ENCODE measurements at places on chromosomes 5 and 9. TPM values are rescaled to one million over a fixed set of nuclear protein-coding genes. Genes with fewer than 3 reads are reported as not detected.
A peak's percentile ranks its signal among the peaks of the same experiment; 100 is the strongest.

- DNase-seq, result no peak
- no peak overlapping the region for H3K27ac ChIP-seq
- no peaks in the 10 kb centered on the region for H3K36me3 ChIP-seq
- H3K4me3 ChIP-seq, result no peak overlapping the region
Observed at GRCh38 chr5:120528609-120529008, 64.5 kb downstream of the PRR16 start.

DNA sequence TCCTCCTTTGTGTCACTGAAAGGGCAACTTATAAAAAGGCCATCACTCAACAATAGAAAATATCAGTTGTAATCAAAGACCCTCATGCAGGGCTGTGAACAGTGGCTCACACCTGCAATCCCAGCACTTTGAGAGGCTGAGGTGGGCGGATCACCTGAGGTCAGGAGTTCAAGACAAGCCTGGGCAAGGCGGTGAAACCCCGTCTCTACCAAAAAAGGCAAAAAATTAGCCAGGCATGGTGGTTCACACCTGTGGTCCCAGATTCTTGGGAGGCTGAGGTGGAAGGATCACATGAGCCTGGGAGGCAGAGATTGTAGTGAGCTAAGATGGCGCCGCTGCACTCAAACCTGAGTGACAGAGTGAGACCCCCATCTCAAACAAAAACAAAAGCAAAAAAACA, 24.7 kb downstream of the GLDC start:
- no peak for DNase-seq
- H3K4me3 ChIP-seq, result no peak overlapping the region
- H3K27ac ChIP-seq, result peak overlapping the region; percentile 72
- peaks cover 8% of the 10 kb centered on the region for H3K36me3 ChIP-seq
- H3K4me1 ChIP-seq, result peaks cover 31% of the 10 kb centered on the region
- no peaks in the 10 kb centered on the region for H3K27me3 ChIP-seq

- H3K27ac ChIP-seq, result no peak overlapping the region
- no peaks in the 10 kb centered on the region for H3K36me3 ChIP-seq
- H3K4me3 ChIP-seq, result no peak overlapping the region
- H3K27me3 ChIP-seq, result no peaks in the 10 kb centered on the region
Observed at GRCh38 chr5:58764199-58764598, 181.3 kb downstream of the RAB3C start.

DNA sequence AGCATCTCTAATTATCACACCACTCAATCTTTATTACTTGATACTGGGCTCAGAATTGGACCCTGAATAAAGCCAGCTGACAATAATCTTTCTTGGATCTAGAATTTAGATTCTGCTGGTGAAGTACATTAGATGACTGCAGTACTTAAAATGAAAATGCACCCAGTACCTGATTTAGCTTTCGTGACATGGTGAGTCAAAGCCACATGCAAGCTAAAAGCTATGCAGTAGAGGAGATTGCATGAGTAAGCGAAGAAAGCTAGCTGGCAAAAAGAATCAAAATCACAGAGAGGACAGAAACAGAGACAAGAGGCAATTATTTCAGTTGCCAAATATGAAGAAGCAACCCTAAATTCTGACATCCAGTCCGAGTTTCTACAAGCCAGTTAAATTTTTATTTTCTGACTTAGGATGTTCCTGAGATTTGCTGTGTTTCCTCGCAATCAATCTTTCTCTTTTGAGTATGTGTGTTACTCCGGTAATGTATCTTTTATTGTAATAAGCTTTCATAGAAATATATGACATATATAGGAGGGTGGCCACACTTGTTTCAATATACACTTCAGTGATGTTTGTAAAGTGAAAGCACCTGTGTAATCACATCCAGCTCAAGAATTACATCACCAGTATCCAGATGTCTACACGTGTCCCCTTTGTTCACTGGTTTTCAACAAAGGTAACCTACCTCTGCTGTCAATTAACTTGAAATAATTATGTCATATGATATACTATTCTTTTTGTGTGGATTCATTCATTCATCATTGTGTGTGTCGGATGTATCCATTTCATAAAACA, 101.7 kb downstream of the CDH18 start:
- no peaks in the 10 kb centered on the region for H3K27me3 ChIP-seq
- H3K36me3 ChIP-seq, result no peaks in the 10 kb centered on the region
- H3K4me3 ChIP-seq, result no peak overlapping the region
- H3K27ac ChIP-seq, result no peak overlapping the region

- H3K27me3 ChIP-seq, result no peaks in the 10 kb centered on the region
- DNase-seq, result no peak
- no peak overlapping the region for H3K4me3 ChIP-seq
- H3K27ac ChIP-seq, result no peak overlapping the region
- H3K4me1 ChIP-seq, result no peaks in the 10 kb centered on the region
Observed at GRCh38 chr9:128593039-128593438, 40.7 kb downstream of the SPTAN1 start.

- no peaks in the 10 kb centered on the region for H3K4me1 ChIP-seq
- no peak overlapping the region for H3K4me3 ChIP-seq
- DNase-seq, result no peak
- no peaks in the 10 kb centered on the region for H3K36me3 ChIP-seq
- H3K27ac ChIP-seq, result no peak overlapping the region
- no peaks in the 10 kb centered on the region for H3K27me3 ChIP-seq
Observed at GRCh38 chr5:165004175-165004574, 1498.8 kb downstream of the MAT2B start.

DNA sequence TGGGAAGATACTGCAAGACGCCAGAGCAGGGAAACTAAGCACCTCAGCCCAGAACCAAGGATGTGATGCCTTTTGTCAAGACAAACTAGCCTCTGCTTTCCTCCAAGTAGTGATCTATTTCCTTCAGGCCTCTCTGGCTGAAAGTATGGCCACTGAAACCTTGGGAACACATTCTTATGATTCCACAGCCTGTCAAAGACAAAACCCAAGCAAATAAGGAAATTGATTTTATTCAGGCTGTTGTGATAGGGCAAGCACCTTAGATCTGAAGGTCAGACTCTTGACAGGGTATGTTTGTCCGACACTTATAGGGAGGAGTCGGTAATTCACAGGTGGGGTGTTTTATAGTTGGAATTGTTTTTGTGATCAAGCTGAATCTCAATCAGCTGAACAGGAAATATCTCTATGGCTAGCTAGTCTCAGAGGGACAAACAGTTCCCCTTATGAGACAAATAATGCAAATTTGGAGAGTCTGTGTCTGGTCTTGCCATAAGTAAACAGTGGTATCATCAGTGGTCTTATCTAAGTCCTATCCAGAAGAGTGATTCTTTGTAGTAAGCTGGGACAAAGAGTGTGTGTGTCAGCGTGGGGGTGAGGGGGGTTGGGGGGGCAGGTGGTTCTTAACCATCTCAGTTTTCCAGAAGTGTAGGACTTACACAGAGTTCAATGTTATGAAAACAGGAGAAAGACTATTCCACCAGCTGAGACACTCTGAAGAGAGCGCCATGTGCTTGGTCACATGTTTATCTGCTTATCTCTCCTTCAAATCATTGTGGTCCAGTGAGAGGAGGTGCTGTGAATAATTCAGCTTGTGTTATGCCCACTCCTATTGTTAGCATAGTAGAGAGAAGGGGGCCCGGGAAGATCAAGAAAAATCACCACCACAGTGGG, 6.7 kb upstream of the ZCCHC10 start:
- H3K27ac ChIP-seq, result no peak overlapping the region
- H3K36me3 ChIP-seq, result no peaks in the 10 kb centered on the region
- no peaks in the 10 kb centered on the region for H3K27me3 ChIP-seq
- DNase-seq, result no peak

GRCh38 chr9:127178686-127179632, 56.5 kb upstream of the ANGPTL2 start:
- H3K36me3 ChIP-seq, result no peaks in the 10 kb centered on the region
- no peak for DNase-seq
- H3K4me1 ChIP-seq, result peaks cover 18% of the 10 kb centered on the region
- H3K27ac ChIP-seq, result no peak overlapping the region
- no peak overlapping the region for H3K4me3 ChIP-seq
- no peaks in the 10 kb centered on the region for H3K27me3 ChIP-seq

DNA sequence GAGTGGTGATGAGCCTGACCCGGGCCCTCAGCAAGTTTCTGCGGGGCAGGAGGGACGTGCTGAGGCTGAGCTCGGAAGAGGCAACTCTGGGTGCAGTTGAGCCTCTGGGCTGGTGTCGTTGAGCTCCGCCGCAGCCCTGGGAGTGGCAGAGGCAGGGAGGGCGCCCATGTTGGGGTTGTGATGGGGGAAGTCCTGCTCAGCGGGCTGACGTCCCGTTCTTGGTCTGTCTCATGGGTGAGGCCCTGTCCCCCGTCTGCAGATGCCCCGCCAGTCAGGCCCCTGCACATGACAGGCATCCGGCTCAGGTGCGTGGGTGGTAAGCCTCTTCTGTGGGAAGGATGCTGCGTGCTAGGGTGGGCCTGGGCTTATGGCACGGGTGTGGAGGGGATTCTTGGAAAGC, 64.3 kb downstream of the RXRA start:
- H3K4me1 ChIP-seq, result peaks cover 43% of the 10 kb centered on the region
- no peak for DNase-seq
- no peaks in the 10 kb centered on the region for H3K36me3 ChIP-seq
- H3K27ac ChIP-seq, result peak overlapping the region; percentile 98

GRCh38 chr5:94361161-94361560, 257.2 kb downstream of the KIAA0825 start:
- no peaks in the 10 kb centered on the region for H3K36me3 ChIP-seq
- H3K27ac ChIP-seq, result no peak overlapping the region
- no peaks in the 10 kb centered on the region for H3K4me1 ChIP-seq
- DNase-seq, result no peak
- H3K4me3 ChIP-seq, result no peak overlapping the region

DNA sequence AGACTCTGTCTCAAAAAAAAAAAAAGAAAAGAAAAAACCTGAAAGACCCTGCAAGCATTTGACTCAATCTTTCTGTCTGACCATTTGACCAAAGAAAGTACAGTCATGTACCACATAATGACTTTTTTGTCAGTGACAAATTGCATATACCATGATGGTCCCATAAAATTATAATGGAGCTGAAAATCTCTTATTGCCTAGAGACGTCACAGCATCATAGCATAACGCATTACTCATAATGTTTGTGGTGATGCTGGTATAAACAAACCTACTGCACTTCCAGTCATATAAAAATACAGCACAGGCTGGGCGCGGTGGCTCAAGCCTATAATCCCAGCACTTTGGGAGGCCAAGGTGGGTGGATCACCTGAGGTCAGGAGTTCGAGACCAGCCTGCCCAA, 10.5 kb downstream of the ECM2 start:
- no peaks in the 10 kb centered on the region for H3K36me3 ChIP-seq
- H3K4me3 ChIP-seq, result no peak overlapping the region
- H3K27me3 ChIP-seq, result no peaks in the 10 kb centered on the region

DNA sequence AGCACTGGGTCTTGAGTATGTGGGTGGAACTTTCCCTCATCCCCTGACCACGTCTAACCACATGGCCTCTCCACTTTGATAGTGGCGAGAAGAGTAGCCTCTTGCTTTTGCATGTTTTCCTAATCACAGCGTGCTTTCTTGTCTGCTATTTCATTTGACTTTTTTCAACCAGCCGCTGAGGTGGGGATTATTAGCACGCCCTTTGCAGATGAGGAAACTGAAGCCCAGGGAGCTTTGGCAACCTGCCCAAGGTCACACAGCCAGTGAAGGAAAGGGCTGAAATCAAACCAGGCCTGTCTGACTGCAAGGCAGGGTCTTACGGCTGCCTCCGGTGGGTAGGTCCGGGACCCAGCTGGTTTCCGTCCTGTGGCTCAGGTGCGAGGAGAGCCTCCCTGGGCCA, 106.5 kb upstream of the MSX2 start:
- no peaks in the 10 kb centered on the region for H3K4me1 ChIP-seq
- no peaks in the 10 kb centered on the region for H3K36me3 ChIP-seq
- H3K27ac ChIP-seq, result no peak overlapping the region
- no peak overlapping the region for H3K4me3 ChIP-seq
- no peak for DNase-seq
- H3K27me3 ChIP-seq, result no peaks in the 10 kb centered on the region

DNA sequence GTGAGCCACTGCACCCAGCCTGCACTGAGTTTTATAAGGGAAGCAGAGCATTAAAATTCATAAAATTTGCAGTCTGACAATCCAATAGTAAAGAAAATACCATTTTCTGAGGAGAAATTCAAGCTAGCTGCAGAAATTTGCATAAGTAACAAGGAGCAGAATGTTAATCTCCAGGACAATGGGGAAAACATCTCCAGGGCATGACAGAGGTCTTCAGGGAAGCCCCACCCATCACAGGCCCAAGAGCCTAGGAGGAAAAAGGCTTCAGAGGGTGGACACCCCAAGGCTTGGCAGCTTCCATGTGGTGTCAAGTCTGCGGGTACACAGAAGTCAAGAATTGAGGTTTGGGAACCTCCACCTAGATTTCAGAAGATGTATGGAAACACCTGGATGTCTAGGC, 37.6 kb upstream of the MELK start:
- no peaks in the 10 kb centered on the region for H3K4me1 ChIP-seq
- no peaks in the 10 kb centered on the region for H3K27me3 ChIP-seq
- H3K4me3 ChIP-seq, result no peak overlapping the region
- DNase-seq, result no peak

GRCh38 chr5:174057206-174057605, 11.7 kb downstream of the NSG2 start:
- no peak overlapping the region for H3K4me3 ChIP-seq

- H3K4me3 ChIP-seq, result peak overlapping the region; percentile 86
- no peaks in the 10 kb centered on the region for H3K36me3 ChIP-seq
- H3K27ac ChIP-seq, result peak overlapping the region; percentile 86
- no peaks in the 10 kb centered on the region for H3K27me3 ChIP-seq
- DNase-seq, result peak; percentile 40
Observed at GRCh38 chr5:79990205-79990597, 861 bp downstream of the MTX3 start.

GRCh38 chr9:91116211-91116610, 245.5 kb downstream of the AUH start:
- DNase-seq, result no peak
- no peaks in the 10 kb centered on the region for H3K36me3 ChIP-seq
- H3K4me3 ChIP-seq, result no peak overlapping the region
- no peaks in the 10 kb centered on the region for H3K4me1 ChIP-seq

- no peak overlapping the region for H3K27ac ChIP-seq
- no peak for DNase-seq
- H3K36me3 ChIP-seq, result no peaks in the 10 kb centered on the region
- no peaks in the 10 kb centered on the region for H3K27me3 ChIP-seq
- H3K4me1 ChIP-seq, result no peaks in the 10 kb centered on the region
Observed at GRCh38 chr9:5186416-5187169, 1.2 kb upstream of the INSL6 start.

GRCh38 chr9:106799152-106799551, 63.8 kb upstream of the ZNF462 start:
- H3K36me3 ChIP-seq, result no peaks in the 10 kb centered on the region
- H3K27me3 ChIP-seq, result no peaks in the 10 kb centered on the region
- no peak overlapping the region for H3K4me3 ChIP-seq
- no peaks in the 10 kb centered on the region for H3K4me1 ChIP-seq
- no peak for DNase-seq

- peak within 1 kb of the TSS; percentile 75 for H3K4me3 ChIP-seq
- no peaks in the 10 kb centered on the region for H3K36me3 ChIP-seq
- peak; percentile 92 for DNase-seq
- no peaks in the 10 kb centered on the region for H3K27me3 ChIP-seq
Observed at GRCh38 chr5:139560752-139561654, at the start of gene UBE2D2. Gene UBE2D2, plus strand, starts transcription at chr5:139561339. Its CDS starts 453 bp downstream, at chr5:139561792.

GRCh38 chr9:123686829-123687192, 243.1 kb downstream of the DENND1A start:
- H3K4me1 ChIP-seq, result peaks cover 33% of the 10 kb centered on the region
- no peak overlapping the region for H3K27ac ChIP-seq
- 0 out of 2 replicates have a peak overlapping the region, but pooled peaks have one; percentile 29 for H3K4me3 ChIP-seq
- H3K27me3 ChIP-seq, result no peaks in the 10 kb centered on the region

The SLC46A2 gene
- total RNA-seq, result not detected

The HIGD2A gene
- 170 TPM for total RNA-seq

The LHX3 gene
- not detected for total RNA-seq

The IPO11 gene
- total RNA-seq, result 33.6 TPM

The FGF10 gene
- total RNA-seq, result not detected

The MEF2C gene
- total RNA-seq, result 207 TPM

The LCN12 gene
- 0.64 TPM for total RNA-seq

The DBH gene
- not detected for total RNA-seq

The ASS1 gene
- 0.28 TPM for total RNA-seq

All from GM12878 (cell line).